ENCODE measurements at places on chromosomes 5 and 9.

GRCh38 chr9:96612966-96613589 lies 6.6 kb downstream of the CDC14B start:
- DNase-seq, result no peak

- DNase-seq, result no peak
Observed at GRCh38 chr9:97840521-97840920, 12.5 kb upstream of the FOXE1 start.

DNA sequence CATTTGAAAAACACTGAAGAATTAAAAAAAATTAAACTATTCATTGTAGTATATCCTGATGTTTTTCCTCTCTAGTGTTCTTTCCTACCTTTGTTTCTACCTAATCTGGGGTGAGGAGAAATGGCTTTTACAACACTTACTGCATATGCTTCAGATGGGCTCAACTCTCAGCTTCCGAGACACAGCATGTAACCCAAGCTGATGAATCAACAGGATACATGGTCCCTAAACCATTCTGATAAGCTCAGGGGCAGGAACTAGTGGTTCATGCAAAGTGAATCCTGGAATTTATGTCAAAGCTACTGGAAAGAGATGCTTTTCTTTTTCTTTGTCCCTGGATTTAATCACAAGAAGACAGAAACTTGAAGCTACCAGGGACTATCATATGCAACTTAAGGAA lies 672.5 kb upstream of the RORB start:
- DNase-seq, result no peak

DNA sequence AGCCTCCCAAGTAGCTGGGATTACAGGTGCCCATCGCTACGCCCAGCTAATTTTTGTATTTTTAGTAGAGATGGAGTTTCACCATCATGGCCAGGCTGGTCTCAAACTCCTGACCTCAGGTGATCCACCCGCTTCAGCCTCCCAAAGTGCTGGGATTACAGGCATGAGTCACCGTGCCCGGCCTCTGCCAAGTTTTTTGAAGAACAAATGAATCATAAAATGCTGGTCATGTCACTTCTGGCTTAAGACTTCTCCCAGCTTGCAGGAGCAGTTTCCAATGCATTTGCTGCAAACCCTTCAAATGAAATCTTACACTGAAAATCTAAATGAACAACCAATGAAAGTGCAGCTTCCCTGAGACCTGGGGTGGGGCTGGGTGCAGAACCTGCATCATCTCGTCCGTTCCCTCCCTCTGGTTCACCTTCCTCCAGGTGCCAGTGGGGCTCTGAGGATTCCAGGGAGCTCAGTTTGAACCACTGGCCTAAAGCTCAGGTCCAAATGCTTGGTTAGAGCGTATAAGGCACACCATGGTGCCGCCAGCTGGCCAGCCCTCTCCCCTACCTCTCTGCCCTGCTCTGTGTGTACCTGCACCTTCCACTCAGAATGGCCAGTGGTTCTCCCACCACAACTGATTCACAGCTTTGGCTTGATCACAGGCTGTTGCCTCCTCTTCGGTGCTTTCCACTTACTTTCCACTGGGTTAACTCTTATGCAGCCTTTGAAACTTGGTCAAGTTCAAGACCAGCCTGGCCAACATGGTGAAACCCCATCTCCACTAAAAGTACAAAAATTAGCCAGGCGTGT lies 39.8 kb upstream of the FUBP3 start:
- DNase-seq, result no peak

GRCh38 chr9:107587191-107587963 lies 97.8 kb upstream of the KLF4 start:
- no peak for DNase-seq

DNA sequence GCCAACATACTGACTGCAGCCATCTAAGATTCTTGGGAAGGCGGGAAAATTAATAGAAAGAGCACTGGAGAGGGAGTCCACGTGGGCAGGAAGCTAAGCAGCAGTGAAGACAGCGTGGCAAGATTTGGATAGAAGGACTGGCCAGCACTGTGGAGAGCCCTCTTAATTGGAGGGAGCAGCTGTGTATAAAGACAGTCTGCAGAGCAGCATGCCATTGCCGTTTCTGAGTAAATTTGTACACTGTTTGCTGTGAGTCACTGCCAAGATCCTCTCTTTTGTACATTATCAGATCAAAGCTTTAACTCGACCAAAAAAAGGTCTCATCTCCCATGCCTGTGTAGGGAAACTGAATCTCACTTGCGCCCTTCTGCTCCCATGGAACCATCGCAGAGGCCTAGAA lies 45.3 kb downstream of the INSYN2B start:
- no peak for DNase-seq

GRCh38 chr5:65854925-65855324 lies 71.5 kb upstream of the ERBIN start:
- no peak for DNase-seq

- DNase-seq, result no peak
Observed at GRCh38 chr5:124410539-124411488, 335.6 kb downstream of the ZNF608 start.

- DNase-seq, result no peak
Observed at GRCh38 chr5:8714861-8715260, 831.0 kb downstream of the SEMA5A start.

DNA sequence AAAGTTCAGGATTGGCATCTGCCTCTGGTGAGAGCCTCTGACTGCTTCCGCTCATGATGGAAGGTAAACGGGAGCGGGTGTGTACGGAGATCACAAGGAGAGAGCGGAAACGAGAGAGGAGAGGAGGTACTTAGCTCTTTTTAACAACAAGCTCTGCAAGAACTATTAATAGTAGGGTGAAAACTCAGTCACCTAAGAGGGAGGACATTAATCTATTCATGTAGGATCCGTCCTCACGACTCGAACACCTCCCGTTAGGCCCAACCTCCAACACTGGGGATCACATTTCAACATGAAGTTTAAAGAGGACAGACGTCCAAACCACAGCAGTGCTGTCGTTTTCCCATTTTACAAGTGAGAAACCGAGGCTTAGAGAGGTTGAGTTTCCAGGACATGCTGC lies 173.7 kb downstream of the SLC28A3 start:
- DNase-seq, result no peak

- DNase-seq, result no peak
Observed at GRCh38 chr9:98992885-98993569, 49.3 kb downstream of the COL15A1 start.

- no peak for DNase-seq
Observed at GRCh38 chr5:94263068-94263467, 355.3 kb downstream of the KIAA0825 start.

- no peak for DNase-seq
Observed at GRCh38 chr5:1725641-1726468, 73.8 kb downstream of the MRPL36 start.

- DNase-seq, result no peak
Observed at GRCh38 chr9:134742822-134743535, 101.4 kb downstream of the COL5A1 start.

DNA sequence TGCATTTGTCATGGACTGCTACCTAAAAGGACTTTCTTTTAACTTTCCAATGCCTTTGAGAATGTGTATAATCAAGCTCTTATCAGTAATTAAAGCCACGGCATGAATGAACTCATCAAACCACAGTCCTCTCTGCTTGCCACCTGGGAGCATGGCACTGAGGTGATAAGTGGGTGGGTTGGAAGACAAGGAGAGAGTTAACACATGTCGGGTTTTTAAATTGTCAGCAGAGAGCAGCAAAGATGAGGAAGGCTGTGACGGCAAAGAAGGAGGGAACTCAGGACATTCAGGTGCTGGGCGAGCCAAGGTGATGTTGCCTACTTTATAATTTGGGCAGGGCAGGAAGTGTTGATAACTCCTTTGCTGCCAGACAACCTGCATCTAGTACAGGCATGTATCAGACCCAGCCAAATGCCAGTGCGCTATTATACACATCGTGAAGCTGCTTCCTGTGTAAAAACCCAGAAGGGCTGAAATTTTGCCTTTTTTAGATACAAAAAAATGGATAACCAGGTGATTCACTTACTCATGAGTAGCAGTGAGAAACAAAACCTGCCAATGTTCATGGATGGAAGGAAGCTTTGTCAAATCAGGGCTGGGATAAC lies 269.1 kb downstream of the KIF4B start:
- DNase-seq, result no peak

- DNase-seq, result no peak
Observed at GRCh38 chr5:30930736-30931135, 262.8 kb upstream of the CDH6 start.

DNA sequence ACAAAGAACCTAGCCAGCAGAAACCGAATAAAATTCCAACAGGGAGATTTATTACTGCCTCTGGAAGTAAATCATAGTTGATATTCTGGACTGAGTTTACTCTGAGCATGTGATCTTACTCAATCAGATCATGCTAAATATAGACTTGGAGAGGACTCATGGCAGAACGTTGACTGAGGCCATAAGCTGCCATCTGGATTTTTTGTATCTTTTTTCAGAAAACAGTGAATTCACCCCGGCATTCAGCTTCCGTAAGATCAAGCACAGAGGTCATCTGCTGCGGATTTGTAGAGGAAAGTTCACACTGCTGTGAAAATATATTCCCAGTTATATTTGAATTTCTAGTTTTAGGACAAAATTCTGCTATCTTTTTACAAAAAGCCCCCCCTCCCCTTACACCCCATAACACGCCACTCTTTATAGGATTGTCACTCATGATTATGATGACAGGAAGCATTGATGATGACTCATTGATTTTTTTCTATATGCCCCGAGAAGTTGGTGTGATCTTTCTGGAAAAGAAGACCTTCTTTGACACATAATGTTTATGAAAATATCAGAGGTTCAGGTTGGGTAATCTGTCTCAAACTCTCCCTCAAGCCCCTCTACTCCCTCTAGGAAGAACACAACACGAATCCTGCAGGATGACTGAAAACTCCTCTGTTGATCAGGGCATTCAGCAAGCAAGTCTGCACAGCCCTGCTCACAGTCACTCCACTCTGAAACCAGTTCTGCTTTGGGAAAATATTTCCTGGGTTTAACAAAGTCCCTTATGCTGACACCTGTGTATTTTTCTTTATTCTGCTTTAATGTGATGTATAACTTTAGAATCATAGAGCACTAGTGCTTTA lies 70.8 kb downstream of the NXNL2 start:
- no peak for DNase-seq

DNA sequence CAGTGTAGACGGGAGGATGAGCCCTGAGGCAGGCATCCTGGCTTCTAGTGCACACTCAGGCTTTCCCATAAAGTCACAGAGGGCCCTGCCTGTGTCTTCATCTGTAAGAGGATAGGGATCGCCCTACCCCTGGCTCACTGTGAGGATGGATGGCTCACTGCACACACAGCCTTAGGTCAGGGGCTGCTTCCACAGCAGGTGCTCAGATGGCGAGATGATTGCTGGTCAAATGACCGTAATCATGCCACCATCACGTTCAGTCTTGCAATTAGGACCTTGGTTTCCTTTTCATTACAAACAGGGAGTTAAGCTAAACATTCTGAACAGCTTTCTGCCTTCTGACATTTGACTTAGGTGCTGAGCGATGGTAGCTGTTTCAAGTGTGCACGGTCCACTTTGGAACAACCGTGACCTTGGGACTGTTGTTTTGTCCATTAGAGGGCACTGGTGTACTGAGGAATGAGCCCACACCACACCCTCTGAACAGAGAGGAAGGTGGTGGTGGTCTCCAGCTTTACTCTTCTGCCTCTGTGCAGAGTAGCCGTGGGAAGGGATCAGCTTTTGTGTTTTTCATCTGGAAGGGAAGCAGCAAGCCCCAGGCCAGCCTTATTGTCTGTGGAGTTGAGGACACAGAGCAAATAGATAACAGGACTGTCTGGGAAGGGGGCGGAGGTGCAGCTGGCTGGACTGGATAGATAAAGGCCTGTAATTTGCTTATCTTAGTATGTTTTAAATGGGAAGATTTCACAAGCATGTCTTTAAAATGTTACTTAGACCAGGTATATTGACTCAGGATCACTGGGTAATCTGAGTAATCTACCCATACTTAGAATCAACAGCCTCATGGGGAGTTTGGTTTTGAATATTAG lies 183.1 kb downstream of the TRIO start:
- no peak for DNase-seq

DNA sequence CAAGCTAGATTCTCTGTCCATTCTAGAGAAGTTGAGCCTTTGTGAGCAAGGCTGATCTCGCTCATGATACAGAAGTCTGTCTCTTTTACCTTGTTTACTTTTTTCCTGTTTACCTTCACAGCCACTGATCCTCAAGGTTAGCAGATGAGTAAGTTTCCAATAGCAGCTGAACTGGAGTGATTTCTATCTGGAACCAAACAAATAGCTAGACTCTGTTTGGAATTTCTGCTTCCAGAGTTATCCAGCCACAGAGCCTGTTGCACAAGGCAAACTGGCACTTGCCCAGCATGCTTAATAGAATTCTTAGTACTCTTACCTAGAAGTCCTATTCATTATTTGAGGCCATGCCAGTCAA lies 12.8 kb upstream of the PANK3 start:
- no peak for DNase-seq

DNA sequence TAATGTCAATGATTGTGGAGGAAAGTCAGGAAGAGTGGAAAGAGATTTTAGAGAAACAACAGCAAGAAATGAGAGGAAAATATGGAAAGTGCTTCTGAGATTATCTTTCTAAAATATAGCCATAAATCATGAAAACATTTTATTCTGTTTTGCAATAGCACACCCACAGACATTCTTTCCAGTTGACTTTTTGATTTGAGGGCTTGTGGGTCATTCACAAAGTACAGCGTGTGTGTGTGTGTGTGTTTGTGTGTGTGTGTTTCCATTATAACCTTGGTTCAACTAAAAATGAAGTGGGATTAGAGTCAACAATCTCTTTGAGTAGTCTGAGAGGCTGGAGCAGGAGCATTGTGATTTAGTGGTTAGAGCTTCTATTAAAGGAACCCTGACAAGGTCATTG lies 116.6 kb upstream of the GAS1 start:
- no peak for DNase-seq

DNA sequence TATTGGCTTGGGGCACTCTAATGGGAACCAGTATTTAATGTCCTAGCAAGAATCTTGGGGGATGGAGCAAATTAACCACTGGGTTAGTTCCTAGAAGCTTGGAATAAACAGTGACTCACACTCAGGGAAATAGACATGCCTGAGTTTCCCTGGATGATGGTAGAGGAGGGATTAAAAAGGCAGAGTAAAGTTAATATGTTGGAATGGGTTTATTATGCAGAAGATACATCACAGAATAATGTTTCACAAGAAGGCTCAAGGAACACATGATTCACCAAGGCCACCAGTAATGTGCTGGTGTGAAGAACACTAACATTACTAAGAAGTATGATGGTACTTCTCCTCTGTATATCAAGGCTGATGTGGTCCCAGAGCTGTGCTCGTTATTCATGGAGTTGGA lies 752.9 kb upstream of the SEMA6A start:
- no peak for DNase-seq

GRCh38 chr5:137734331-137734730 lies 1.6 kb downstream of the KLHL3 start:
- DNase-seq, result no peak

DNA sequence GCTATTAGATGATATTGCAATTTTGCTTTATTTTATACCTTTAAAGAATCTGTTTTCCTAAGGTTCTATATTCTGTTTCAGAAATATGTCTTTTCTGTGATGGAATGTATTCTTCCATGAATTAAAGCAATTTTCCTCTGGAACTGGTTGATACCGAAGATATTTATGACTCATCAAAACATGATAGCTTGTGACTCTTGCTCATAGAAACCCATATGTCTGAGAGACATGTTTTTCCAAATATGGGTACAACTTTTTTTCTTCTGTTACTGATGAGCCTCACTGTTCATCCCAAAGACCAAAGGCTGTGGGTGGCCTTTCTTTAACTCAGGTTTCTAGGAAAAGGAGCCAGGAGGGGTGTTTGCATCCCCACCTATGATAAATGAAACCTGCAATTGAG lies 126.1 kb upstream of the PAPPA start:
- no peak for DNase-seq

- no peak for DNase-seq
Observed at GRCh38 chr5:173327948-173328843, at the start of gene STC2. TSS of gene STC2 (minus strand) at chr5:173328414. CDS start at chr5:173328193, 221 bp downstream.

- DNase-seq, result no peak
Observed at GRCh38 chr5:96016216-96016615, 54.6 kb upstream of the ELL2 start.
